ENCODE measurements at places on chromosomes 2 and 18.

DNA sequence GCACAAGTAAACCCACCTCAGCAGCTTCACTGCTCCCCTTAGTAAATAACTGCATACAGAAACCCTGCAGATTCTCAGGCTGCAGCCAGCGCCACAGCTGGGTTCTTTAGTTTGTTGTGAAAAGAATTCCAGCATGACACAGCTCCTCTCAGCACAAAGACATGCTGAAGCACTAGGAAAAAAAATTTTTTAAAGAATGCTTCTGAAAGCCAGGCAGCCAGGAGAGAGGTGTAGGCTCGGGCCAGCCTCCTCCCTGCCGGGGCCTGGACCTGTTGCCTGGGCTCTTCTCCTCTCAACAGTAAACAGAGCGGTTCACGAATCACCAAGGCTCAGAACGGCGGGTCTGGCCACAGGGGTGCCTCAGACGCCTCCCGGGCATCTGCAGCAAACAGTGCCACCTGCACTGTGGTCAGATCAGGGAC lies 95.7 kb upstream of the POU3F3 start:
- DNase-seq: no peak

- peak; percentile 26 for DNase-seq
Measured at GRCh38 chr18:44130376-44130942, 550.2 kb upstream of the SETBP1 start.

DNA sequence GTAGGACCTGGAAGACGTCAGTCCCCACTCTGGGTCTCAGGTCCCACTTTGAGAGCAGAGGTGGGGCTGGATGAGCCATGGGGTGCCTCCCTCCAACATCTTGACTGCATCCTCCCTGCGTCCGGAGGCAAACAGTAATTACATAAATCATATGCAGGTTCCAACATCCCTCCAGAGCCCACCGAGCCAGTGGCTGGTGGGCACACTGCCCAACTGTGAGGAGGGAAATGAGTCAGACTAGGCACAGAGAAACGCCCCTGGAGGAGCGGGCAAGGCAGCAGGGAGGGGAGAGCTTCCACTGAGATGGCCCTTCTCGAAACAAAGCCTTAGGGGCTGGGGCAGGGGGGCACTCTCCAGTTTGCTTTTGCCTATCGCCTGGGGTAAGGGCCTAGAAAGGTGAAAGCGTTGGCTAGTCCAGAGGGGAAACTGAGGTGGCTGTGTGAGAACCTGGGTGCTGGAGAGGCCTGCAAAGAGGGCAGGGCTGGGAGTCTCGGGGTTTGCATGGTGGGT lies 168.2 kb upstream of the MYCN start:
- no peak for DNase-seq

- no peak for DNase-seq
Measured at GRCh38 chr2:163670929-163671328, 64.9 kb downstream of the FIGN start.

GRCh38 chr2:120348737-120349439 lies 3.0 kb downstream of the INHBB start:
- no peak for DNase-seq

GRCh38 chr2:33672896-33673295 lies 73.8 kb upstream of the FAM98A start:
- no peak for DNase-seq

DNA sequence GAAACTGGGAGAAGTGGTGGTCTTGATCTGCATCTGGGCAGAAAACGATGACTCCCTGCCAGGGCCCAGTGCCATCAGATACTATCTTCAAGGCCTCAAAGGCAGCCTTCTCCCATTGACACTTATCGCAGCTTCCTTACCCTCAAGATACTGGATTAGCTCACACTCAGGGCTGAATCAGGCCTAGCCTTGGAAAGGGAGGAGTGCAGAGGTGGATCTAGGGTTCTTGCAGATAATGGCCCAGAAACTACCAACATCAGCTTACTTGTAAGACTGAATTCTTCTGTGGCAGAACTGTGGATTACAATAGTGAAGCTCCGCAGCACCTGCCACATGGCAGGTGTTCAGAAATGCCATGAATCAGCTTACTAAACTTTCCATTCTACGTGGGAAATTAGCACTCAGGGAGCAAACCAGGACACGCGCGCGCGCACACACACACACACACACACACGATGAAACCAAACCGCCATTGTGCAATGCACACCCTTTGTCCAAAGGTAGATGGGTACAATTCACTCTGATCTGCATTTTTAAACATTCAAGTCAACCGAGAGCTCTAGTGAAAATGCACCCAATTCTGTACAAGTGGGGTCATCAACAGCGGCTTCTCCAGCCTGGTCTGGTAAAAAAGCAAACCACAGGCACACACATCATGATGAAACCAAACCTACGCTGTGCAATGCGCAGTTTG lies 26.3 kb upstream of the TMEM182 start:
- DNase-seq: no peak

- no peak for DNase-seq
Measured at GRCh38 chr18:58194028-58194427, 150.0 kb downstream of the NEDD4L start.

DNA sequence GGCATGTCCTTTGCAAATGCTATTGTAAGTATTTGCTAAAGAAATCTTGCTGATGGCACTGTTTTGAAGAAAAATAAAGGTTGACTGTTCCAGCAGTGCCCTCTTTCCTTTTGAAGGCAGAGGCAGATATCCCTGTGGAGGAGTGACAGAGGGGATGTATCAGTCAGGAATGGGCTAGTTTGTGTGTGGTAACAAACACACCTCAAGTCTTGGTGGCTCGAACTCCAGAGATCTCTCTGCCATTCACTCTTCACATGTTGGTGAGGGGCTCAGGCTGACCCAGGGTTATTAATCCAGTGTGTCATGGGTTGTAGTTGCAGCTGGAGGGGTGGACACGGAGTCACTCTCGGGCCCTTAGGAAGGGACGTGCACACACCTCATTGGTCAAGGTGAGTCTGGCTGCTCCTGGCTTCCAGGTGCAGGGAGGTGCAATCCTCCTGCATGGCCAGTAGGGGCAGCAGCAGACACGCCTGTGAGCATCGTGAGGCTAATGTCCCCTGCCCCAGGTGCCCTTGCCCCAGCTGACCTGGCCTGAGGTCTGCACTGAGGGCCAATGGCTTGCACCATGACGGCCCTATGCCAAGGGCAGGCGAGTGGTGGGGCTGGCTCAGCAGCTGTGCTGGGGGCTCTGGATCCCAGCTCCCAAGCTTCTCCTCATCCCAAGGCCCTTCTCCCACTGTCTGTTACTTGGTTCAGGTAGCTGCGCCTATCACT lies 146.5 kb downstream of the ASB1 start:
- DNase-seq: no peak

- DNase-seq: peak; percentile 46
Measured at GRCh38 chr2:73418343-73418742, 32.7 kb downstream of the ALMS1 start.

DNA sequence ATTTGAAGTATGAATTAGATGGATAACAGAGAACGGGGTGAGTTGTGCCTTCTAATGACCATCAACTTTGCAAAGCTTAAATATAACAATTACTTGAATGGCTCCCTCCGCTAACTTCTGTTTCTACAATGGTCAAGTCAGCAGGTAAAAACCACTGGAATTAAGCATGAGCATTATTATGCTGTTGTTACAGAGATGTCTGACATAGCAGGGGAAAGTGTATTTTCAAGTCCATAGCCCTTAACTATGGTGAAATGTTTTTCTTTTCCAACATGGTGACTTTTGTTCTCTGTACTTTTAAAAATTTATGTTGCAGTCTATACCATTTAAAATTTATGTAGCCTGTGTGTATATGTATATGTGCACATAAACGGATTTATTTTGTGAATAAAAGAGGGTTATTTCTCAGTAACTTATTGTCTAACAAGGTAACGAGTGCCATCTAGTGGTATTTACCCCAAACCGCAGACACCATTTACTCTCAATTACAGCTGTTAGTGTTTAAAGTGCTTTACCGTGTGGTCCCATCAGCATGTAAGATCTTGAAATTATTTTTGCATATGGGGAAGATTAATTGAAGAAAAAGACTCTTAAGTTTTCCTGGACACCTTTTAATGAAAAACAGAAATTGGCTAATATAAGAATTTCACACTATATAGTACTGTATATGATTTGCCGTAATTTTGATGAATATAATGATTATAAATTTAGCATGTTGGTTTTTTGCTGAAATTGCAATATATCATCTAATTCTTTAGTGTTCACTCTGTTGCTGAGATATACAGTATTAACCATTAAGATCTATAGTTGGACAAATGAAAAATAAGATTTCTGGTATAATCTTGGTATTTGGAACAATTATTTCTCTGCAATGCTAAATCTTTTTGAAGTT lies 78.2 kb downstream of the UBE2E3 start:
- peak; percentile 31 for DNase-seq

DNA sequence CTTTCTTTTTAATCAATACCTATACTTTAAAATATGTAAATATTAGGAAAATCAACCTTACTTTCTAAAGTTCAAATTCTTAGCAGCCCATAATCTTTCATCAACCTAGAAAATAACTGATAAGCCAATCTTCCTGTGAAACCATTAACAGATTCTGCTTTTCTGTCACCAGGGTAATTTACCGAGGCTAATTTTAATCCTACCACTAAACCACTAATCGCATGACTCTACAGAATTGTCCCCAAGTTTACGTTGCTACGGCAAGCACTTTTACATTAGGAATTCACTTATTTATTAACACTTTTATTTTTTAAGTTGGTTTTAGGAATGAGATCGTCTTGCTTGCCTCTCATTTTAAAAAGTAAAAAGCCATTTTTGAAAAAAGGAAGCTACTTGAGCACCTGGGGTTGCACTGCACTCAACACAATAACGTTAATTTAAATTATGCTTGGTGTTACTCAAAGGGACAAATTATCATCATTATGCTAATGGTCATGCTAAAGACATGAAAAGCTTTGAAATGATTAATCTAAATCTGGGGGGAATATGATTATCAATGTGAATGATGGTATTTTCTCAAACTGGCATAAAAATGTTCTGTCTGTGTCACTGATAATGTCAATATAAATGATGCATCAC lies 10.2 kb downstream of the ZNF516 start:
- no peak for DNase-seq

DNA sequence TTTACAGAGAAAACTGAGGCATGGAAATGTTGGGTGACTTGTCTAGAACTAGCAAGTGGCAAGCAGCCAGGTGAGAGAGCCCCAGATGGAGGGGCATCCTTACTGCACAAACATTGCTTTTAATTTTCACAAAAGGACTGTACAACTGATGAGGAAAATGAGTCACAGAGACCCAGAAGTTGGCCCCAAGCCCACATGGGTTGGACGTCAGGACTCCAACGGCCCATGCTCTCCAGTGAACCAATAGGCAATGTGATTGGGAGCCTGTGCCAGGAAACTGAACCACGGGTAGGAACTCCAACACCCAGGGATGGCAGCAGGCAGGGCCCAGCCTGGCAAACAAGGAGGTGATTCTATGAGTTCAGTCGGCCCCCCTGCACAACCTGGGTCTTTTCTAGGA lies 50.8 kb downstream of the PID1 start:
- no peak for DNase-seq
